Bone marrow (tissue), 2 donors: ENCODE measurements at places on chromosomes 12 and 14.

- peak; percentile 80 for DNase-seq
Observed at GRCh38 chr12:38904537-38905479, 583 bp downstream of the CPNE8 start.

GRCh38 chr12:76020281-76020680 lies 11.3 kb downstream of the PHLDA1 start:
- DNase-seq, result no peak

DNA sequence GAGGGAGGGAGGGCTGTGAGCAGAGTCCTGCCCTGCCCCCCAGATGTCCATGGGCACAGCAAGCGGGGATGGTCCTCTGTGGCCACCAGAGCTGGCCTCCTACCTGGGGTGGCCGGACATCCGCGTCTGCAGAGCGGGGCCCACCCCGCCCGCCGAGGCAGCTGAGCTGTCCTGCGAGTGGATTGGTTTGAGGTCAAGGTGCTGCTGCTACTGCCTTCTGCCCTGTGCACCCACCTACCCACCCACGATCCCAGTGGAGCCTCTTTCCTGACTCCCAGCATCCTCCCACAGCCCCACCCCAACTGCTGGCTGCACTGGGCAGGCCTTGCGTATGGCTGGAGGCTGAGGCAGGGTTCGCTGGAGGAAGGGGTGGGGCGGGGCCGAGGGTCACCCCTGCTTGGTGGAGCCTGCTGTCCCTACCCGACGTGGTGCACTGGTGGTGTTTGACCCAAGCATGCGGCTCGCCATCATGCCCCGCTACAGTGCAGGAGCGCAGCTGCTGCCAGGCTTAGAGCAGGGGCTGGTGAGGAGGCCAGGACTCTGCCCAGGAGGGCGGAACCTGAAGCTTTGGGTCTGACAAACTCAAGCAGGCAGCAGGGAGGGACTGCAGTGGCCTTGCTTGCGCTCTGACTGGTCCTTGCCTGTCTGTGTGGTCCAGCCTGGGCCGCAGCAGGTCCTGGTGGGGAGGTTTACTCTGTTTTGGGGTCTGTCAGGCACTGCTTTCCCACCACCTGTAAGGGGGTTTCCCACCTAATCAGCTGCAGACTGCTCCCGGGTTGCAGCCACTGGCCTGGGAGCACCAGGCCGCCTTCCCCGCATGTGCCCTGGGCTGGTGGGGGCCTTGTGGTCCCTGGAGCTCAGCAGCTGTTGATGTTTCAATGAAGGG lies 23.7 kb downstream of the CEP170B start:
- DNase-seq, result no peak

DNA sequence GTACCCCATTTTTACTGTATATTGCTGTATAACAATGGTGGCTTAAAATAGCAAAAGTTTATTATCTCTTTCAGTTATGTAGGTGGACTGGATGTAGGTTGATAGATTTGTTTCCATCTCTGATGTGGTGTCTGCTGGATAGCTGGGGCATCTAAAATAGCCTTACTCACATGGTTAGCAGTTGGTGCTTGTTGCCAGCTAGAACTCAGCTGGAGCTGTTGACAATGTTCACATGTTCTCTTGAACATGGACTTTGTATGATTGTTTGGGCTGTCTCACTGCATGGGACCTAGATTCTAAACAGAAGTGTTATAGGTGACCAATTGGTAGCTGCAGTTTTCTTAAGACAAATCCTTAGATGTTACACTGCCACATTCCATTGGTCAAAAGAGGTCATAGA lies 126.9 kb downstream of the GPHN start:
- no peak for DNase-seq

GRCh38 chr14:75303381-75303789 lies 24.8 kb downstream of the FOS start:
- peak; percentile 62 for DNase-seq

DNA sequence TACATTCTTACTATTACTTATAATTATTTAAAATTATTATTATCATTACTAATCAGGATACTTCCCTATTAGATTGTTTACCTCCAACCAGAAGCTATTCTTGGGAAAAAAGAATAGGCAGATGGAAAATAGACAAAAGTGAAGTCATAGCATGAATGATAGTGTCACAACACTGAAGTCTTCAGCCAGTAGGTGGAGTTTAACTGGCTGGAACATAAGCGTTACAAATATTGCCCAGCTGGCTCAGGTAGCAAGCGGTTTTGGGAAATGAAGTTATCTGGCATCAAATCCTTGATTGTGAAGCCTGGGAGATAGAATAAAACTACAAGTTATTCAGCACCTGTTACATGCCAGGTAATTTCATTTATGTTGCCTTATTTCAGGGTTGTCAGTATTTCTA lies 762.9 kb downstream of the C12orf50 start:
- no peak for DNase-seq

DNA sequence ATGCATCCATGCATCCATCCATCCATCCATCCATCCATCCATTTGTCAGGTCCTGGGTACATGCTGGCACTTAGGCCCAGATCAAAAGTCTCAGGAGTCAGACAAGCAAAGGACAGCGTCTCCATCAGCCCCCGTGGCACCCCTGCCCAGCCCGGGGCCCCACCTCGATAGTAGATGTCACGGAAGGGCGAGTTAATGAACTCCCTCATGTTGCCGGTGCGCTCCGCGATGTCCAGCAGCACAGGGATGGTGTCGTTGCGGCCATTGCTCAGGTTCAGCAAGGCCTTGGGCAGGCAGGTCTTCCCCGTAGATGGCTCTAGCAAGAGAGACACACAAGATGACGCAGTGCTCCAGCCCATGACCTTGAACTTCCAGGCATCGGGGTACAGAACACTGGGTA lies 30.4 kb downstream of the TRPV4 start:
- DNase-seq, result no peak
